ENCODE measurements at places on chromosomes 11 and 22.

GRCh38 chr11:72347691-72348090 lies 86.6 kb downstream of the CLPB start:
- DNase-seq, result no peak

- DNase-seq, result no peak
Measured at GRCh38 chr11:61406991-61407728, 14.8 kb downstream of the TMEM216 start.

DNA sequence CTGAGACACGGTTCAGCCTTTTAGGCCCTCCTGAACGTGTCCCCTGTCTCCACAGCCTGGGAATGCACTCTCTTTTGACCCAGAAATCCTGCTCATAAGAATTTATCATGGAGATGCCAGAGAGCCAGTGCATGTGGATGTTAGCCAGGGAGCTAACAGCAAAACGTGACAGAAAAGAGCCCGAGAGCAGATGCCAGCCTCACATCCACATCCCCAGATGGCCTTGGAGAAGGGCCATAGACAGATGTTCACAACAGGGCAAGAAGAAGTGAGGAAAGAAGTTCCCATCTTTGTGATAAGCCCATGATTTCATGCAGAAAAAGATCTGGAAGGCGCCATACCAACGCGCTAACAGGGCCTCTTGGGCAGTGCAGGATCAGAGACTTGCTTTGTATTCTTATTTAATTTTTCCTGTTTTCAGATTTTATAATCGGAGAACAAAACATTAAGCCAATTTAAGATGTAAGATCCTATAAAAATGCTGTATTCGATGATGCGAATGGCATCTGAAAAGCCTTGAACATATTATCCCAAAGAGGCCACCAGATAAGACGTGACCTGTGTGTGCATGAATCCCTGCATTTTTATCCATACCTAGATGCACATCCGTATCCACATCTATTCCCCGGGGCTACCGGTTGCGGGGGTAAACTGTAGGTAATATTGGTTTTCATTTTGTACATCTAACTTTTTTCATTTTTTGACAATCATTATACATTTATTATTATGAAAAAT lies 48.7 kb downstream of the IGLL5 start:
- no peak for DNase-seq

GRCh38 chr11:12198251-12199222 lies 88.1 kb downstream of the MICAL2 start:
- DNase-seq, result no peak

GRCh38 chr11:44167046-44167445 lies 71.6 kb downstream of the EXT2 start:
- no peak for DNase-seq

DNA sequence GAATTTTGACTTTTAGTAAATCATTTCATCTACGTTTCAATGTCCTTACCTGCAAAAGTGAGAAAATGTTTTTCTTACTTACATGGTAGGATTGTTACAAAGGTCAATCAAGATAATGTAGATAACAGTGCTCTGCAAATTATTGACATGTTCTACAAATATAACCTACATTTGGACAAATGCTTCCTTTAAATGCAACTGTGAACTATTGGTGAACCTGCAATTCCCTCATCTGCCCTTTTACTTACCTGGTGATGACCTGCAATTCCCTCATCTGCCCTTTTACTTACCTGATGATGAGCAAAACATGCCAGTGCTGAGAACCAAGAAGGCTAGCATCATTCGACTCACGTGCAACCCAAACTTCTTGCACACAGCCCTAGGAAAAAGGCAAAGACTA lies 11.1 kb downstream of the ALG9 start:
- no peak for DNase-seq

DNA sequence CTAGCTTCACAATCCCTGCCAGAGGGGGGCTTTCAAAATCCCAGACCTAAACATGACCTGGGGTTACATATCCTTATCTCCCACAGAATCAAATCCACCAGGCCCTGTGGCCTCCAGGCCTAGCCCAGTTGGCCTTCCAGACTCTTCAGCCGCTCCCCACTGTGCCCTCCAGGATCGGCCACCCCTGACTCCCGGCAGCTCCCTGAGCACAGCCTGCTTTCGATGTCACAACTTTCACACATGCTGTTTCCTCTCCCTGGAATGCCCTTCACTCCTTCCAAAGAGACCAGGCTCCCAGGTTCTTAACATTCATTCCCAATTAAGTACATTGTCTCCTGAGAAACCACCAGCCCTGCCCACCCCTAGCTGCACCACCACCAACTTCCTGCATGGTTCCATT lies 62.7 kb downstream of the CSNK2A3 start:
- DNase-seq, result no peak

DNA sequence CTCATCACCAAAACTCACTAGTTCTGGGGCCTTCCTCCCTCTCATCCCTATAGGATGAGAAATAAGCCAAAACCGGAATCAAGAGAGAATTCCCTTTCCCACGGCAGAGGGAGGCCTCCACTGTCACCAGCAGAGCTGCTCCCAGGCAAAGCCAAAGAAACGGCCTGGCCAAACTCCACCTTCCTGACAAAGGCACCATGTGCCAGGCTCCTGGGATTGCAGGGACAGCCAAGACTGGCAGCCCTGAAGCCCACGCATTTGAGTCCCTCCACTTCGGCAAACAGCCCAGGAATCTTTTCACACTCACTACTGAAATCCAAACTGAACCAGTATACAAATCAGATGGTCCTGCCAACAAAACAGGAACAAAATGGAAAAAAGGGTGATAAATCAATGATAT lies 6.1 kb downstream of the SMCO4 start:
- DNase-seq, result no peak

GRCh38 chr11:61168042-61168688 lies 6.9 kb upstream of the VPS37C start:
- no peak for DNase-seq

GRCh38 chr11:29005401-29005980 lies 897.3 kb downstream of the METTL15 start:
- no peak for DNase-seq

DNA sequence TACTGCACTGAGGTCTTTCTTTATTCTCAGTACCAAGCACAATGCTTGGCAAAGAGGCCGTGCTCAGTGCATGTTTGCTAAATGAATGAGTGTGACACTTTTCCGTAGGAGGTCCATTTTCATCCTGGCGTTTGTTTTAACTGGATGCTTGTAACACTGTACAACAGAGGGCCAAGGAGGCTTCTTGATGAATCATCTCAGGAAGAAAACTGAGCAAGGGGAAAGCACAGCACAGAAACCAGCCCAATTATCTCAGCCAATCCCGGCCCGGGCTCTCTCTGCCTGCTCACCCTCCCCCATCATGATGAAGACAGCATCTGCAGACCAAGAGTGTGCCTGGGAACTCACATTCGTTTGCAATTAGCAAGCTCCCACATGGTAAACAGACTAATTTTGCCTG lies 570.3 kb downstream of the OPCML start:
- DNase-seq, result no peak

DNA sequence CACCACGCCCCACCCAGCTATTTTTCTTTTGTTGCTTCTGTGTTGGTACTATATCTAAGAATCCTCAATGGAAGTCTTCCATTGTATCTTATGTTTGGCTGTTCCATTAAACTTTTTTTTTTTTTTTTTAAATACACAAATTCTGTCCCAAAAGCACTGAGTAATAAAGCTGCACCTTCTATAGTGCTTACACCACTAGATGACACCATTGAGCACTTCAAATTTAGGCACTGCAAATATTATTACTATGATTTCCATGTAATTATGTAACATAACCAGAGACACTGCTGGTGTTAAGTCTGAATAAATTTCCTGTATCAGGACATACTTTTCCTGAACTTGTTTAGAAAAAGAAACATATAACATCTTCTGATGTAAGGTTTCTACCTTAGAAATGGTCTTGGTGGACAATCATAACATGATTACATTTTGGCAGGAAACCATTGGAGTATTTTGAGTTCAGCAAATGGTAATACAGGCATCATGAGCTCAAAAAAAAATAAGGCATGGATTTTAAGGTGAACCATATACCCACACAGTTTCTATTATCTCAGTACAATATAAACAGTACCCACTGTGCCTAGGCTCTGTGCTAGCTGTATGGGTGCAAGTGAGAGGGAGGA lies 110.5 kb downstream of the ATG16L2 start:
- no peak for DNase-seq

DNA sequence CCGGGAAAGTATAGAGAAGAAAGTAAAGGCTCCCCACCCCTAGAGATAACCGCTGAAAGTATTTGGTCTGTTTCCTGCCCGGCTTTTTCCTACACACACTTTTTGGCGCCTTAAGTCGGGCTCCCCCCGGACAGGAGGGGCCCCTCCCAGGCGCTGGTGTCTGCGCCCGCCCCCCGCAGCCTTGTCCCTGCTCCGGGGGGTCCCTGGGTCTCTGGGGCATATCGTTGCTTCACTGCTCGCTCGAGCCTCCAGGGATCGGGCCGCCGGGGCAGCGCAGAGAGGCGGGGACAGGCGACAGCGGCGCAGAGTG lies 928 bp upstream of the CRACR2B start:
- no peak for DNase-seq

DNA sequence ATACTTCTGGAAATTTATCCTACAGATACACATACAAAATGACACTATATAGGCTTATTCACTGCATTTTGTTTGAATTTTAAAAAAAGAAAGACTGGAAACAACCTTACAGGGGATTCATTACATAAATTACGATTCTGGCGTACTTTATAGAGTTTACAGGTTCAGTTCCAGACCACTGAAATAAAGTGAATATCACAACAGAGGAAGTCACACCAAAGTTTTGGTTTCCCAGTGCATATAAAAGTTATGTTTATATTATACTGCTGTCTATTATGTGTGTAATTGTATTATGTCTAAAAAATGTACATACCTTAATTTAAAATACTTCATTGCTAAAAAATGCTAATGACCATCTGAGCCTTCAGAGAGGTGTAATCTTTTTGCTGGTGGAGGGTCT lies 62.0 kb downstream of the EMSY start:
- DNase-seq, result no peak

GRCh38 chr11:35856756-35857155 lies 87.1 kb upstream of the LDLRAD3 start:
- DNase-seq, result no peak

GRCh38 chr11:7511401-7511800 lies 2.4 kb upstream of the PPFIBP2 start:
- DNase-seq, result no peak

GRCh38 chr11:35850191-35850590 lies 93.7 kb upstream of the LDLRAD3 start:
- no peak for DNase-seq

GRCh38 chr11:125494974-125495725 lies 915 bp downstream of the FEZ1 start:
- DNase-seq, result no peak

DNA sequence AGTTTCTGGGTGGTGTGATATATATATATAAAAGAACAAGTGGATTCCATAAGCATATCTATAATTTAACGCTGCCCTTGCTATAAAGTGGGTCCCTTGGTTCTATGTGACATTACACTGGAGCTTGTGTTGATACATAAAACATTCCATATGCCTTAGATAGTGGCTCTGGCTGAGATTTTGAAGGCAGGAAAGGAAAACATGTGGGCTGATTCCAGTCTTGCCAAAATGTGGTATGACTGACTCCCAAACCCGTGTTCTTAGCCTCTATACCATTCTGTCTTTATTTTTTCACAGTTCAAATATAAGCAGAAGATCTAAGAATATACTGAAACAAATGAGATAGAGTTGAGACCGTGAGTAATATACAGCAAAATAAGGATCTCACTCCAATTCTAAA lies 522.8 kb upstream of the LRRC4C start:
- no peak for DNase-seq

- DNase-seq, result no peak
Measured at GRCh38 chr11:79610678-79611077, 169.8 kb upstream of the TENM4 start.

- no peak for DNase-seq
Measured at GRCh38 chr22:32203181-32204039, 1.5 kb downstream of the RFPL2 start.

DNA sequence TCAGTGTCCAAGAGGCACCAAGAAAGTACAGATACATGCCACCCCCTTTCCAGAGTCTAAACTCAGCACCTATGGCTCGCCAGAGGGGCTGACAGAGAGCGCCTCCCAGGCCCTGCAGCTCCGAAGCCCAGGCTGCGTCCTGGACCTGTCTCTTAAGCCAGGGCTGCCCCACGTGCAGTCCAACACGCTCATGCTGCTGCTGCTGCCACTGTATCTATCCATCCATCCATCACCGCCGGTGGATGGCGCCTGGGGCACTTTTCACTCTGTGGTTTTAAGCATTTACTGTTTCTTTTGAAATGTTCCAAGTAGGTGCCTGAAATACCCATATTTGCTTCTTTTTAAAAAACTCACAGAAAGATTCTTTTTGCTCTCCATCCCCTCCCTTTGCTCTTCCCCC lies 41.8 kb downstream of the MACROD1 start:
- DNase-seq, result no peak

- no peak for DNase-seq
Measured at GRCh38 chr11:100888836-100889235, 201.7 kb downstream of the ARHGAP42 start.

DNA sequence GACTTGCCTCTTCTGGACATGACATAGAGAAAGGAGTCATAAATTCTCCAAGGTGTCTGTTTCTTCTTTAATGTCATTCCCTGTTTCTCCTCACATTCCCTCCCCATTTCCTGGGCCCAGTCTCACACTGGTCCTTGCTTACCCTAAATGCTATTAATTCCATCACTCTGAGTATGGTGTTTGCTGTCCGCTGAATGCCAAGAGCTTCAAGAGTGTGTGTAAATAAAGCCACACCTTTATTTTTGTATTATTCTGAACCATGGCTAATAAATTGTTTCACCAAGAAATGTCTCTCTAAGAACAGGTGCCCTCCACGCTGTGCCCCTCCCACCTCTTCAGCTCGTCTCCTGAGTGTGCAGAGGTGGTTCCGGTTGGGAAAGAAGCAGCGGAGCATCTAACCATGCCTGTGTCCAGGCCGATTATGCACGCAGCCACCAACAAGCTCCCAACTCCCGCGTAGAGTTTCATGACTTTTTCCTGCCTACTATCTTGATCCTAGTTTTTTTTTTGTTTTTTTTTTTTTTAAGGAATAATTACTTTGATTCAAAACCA lies 8.6 kb downstream of the TMEM121B start:
- no peak for DNase-seq

DNA sequence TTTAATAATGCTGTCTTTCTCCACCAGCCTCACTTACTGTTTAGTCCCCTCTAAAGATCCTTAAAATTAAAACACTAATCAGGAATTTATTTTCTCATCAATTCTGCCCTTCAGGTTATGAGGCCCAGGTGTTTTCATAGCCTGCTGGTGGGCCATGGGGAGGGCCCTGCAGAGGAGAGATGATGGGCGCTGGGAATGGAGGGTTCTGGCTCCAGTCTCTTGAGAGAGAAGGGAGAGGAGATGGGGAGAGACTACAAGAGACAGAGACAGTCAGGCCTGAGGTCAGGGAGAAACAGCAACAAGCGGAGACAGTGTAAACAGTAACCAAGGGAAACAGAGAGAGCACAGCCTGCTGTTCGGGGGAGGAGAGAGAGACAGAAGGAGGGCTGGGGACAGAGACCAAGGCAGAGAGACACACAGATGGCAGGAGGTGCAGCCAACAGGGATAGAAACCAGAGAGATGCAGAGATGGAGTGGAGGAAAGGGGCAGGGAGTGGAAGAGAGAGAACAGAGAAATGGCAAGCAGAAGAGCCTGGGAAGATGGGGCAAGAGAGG lies 187.3 kb upstream of the SYT13 start:
- DNase-seq, result no peak

GRCh38 chr11:96333191-96333719 lies 9.7 kb downstream of the MAML2 start:
- DNase-seq, result no peak

GRCh38 chr11:32088117-32088941 lies 2.5 kb upstream of the RCN1 start:
- DNase-seq, result no peak
